ENCODE measurements at places on chromosomes 2 and 18.

DNA sequence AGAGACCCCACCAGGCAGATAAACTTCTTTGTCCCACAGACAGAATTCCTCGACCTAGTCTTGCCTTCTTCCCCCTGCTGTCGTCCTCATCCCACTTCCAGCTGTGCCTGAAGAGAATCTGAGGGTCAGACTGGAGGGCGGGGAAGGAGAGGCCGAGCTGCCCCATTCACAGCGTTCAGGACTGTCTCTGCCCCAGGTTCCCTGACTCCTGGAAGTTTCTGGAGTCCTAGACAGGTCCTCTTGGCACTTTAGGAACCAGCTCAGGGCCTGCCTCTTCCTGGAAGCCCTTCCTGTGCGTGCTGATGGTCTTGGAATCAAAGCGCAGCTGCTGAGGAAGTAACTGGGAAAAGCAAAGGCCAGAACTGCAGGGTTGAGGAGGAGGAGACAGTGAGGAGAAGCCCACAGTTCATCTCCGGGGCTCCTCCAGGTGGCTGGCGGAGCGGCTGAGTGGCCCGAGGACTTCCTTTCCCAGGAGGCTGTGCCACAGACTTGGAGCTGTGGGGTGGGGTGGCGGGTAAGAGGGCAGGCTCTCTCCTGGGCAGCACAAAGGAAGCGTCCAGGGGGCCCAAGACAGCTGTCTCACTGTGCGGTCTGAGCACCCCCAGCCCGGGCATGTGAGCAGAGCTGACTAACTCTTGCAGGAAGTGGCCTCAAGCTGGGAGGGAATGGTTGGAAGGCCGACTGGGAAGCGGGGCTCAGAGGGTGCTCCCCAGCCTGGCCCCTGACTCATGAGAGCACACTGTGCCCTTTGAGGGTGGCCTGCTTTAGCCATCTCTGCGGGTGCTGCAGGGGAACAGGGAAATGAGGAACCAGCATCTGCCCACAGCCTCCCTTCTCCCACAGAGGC, 39.5 kb downstream of the SDC1 start:
- no peak for DNase-seq

- no peak for DNase-seq
Measured at GRCh38 chr2:169082995-169083394, 13.6 kb downstream of the DHRS9 start.

- DNase-seq = no peak
Measured at GRCh38 chr18:28120828-28121515, 56.0 kb downstream of the CDH2 start.

GRCh38 chr2:48601349-48601748, 16.3 kb upstream of the GTF2A1L start:
- DNase-seq = no peak

GRCh38 chr18:74880706-74881278, 283.1 kb downstream of the ZNF407 start:
- DNase-seq = no peak

GRCh38 chr2:113854970-113855740, 34.7 kb upstream of the ACTR3 start:
- no peak for DNase-seq

GRCh38 chr2:172749388-172749787, 13.7 kb downstream of the RAPGEF4 start:
- no peak for DNase-seq

GRCh38 chr2:3639015-3639630, 18.9 kb upstream of the ALLC start:
- DNase-seq = no peak

DNA sequence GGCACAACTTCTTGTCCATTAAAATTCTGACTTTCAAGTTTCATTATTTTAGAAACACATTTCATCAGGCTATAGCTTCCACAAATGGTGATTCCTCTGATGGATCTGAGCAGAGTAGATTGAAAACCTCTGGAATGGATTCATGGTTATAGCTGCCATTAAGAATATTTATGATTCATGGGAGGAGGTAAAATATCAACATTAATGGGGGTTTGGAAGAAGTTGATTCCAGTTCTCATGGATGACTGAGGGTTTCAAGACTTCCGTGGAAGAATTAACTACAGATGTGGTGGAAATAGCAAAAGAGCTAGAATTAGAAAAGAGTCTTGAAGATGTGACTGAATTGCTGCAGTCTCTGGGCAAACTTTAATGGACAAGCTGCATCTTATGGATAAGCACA, 797.4 kb downstream of the SUCLG1 start:
- DNase-seq = no peak

DNA sequence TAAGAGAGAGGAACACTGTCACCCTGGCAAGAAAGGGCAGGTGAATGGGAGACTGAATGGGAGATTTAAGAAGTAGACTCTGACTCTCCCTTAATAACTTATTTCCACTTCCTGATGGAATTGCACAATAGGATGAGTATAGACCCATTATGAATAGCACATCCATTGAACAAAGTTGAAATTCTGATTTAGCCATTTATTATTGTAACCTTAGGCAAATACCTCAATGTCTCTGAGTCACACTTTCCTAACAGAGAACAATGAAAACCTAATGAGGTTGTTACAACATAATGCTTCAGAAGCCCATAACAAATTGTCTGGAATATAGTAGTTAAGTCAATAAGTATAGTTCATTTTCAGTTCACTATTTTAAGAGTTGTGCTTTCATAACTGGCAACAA, 78.9 kb downstream of the NRXN1 start:
- DNase-seq = peak; percentile 64

GRCh38 chr2:31937741-31938140, 73.1 kb downstream of the MEMO1 start:
- DNase-seq = no peak

GRCh38 chr2:152411154-152411553, 76.2 kb downstream of the FMNL2 start:
- no peak for DNase-seq

GRCh38 chr18:74351354-74351753, 35.7 kb downstream of the C18orf63 start:
- DNase-seq = no peak

DNA sequence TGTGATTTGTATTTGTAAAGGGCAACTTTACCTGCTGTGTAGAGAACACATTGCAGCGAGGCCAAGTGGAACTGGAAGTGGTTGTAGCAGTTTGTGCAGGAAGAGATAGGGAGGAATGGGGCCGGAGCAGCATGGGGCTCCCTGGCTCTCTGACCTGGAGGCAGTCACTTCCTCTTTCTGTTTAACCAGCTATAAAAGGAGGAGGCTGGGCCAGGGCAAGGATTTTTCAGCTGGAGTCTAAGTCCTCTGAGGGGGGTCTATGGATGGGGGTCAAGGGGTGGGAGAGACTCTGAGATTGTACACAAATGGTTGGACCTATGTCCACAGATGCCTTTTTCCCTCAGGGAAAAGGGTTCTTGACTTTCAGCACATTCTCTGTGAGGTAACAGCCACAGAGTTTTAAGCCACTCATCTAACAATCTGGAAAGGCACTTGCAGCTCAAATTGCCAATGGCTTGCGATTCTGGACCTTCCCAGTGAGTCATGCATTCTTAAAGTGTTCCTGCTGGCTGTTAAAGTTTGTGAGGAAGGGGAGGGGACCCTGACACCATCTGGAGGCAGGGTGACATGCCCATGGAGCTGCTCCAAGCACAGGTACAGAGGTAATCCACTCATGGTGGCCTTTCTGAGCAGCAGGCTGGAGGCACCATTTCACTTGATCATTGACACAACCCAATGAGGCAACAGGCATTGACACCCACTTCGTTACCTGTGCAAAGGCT, 347.0 kb downstream of the CYRIA start:
- no peak for DNase-seq

- DNase-seq = no peak
Measured at GRCh38 chr2:190979906-190980629, 33.9 kb downstream of the STAT1 start.

- DNase-seq = no peak
Measured at GRCh38 chr18:35284841-35285240, 5.2 kb downstream of the ZSCAN30 start.

DNA sequence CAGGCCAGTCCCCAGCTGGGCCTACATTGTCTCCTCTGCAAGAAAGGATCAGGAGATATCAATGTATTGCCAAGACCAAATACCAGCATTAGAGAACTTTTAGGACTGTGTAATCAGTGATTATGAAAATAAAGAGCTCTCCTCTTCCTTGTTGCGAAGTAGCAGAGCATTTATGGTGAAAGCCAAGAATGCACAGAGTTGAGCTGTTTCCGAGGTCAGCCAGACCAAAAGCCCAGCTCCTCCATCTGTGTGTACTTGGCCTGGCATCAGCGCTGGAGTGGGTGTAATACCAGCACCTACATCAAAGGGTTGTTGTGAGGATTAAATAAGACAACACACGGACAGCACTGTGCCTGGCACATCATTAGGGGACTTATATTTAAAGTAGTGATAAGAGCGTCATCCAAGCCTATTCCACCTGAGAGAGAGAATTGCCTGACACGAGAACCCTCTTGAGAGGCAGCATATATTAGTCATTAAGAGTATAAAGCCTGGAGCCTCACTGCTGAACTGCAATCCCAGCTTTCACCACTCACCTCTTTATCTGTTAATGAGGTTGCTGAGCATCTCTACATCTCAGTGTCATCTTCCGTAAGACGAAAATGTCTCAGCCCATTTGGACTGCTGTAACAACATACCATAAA, 7.4 kb upstream of the SLC16A14 start:
- no peak for DNase-seq

GRCh38 chr2:86646329-86646728, 22.7 kb upstream of the RNF103 start:
- DNase-seq = no peak

DNA sequence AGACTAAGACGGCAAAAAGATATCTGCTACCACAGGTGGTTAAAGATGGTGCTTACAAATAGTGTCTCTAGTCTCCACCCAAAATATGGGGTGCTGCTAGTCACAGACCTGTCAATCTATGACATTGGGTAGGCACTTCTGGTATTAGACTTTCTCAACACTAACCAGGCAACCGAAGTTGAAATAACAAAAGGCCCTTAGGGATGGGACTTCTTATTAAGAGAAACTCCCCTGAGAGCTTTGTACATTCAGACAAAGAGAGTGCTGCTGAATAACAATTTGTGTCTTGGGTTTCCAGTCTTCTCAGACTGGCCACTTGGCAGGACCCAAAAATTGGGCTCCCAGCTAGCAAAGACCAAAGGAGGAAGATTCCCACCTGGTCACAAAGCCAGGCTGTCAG, 310.0 kb downstream of the CNTNAP5 start:
- no peak for DNase-seq

DNA sequence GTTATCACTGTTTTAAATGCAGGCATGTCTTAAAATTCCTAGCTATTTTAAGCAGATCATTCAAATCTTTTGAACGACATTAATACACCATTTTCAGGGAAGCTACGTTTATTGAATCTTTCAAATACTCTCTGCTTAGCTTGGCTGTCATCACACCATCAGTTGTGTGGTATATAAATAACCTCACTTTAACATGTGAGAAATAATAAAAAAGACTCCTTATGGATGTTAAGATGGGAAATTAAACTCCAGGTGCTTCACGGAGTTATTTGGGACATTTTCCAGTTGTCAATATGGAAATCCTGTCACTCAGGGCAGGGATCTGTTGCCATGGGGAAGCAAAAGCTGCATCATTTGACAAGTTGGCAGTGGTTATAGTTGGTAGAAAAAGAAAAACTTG, 649.2 kb upstream of the CDH2 start:
- DNase-seq = no peak

GRCh38 chr18:6604573-6604941, 125.0 kb upstream of the ARHGAP28 start:
- no peak for DNase-seq

DNA sequence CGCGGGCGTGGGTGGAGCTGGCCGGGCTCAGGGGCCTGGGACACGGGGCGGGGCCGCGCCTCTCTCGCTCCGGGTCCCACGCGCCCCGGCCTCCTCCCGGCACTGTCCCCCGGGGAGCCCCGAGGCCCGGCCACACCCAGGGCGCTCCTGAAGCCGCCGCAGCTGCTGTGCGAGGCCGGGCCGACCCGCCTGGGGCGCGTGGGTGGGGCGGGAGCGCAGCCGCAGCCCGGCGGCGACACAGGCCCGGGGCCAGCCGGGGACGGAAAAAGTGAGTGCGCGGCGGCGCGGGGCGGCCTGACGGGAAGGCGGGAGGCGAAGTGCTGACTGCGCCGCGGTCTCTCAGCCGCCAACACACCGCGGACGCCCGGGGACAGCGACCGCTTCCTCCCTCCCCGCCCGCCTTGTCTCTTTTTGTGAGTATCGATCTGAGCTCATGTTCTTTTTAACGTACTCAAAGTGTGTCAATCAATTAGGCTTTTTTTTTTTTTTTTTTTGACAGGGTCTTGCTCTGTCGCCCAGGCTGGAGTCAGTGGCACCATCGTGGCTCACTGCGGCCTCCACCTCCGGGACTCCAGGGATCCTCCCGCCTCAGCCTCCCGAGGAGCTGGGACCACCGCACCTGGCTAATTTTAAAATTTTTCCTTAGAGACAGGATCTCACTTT, 14.5 kb downstream of the PDCD1 start:
- DNase-seq = no peak

- peak; percentile 88 for DNase-seq
Measured at GRCh38 chr2:213834331-213834730, 550.1 kb downstream of the SPAG16 start.

- no peak for DNase-seq
Measured at GRCh38 chr2:65388051-65388531, 44.3 kb downstream of the SPRED2 start.

GRCh38 chr2:86584151-86584913, 21.1 kb upstream of the CHMP3 start:
- no peak for DNase-seq

- DNase-seq = no peak
Measured at GRCh38 chr2:63642946-63643345, 54.2 kb downstream of the MDH1 start.

DNA sequence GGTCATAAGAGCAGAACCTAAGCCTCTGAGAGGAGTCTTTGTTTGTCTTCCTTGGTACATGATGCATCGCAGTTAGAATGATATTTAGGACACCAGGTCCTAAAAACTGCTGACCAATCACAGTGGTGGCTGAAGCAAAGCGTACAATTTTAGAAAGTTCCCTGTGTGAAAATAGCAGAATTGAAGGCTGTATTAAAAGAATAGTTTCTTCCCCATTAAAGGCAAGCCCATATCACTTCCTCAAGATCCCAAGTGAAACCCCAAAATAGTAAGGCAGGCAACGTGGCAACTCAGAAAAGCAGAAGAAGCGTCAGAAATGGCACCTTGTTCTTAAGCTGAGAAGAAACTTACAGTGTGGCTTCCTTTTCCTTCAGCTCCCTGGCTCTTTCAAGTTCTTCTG, 154.8 kb upstream of the PGAP1 start:
- no peak for DNase-seq

GRCh38 chr2:1746174-1747064, 2.1 kb upstream of the PXDN start:
- DNase-seq = no peak

GRCh38 chr2:42076357-42077225, 28.8 kb downstream of the PKDCC start:
- DNase-seq = no peak

DNA sequence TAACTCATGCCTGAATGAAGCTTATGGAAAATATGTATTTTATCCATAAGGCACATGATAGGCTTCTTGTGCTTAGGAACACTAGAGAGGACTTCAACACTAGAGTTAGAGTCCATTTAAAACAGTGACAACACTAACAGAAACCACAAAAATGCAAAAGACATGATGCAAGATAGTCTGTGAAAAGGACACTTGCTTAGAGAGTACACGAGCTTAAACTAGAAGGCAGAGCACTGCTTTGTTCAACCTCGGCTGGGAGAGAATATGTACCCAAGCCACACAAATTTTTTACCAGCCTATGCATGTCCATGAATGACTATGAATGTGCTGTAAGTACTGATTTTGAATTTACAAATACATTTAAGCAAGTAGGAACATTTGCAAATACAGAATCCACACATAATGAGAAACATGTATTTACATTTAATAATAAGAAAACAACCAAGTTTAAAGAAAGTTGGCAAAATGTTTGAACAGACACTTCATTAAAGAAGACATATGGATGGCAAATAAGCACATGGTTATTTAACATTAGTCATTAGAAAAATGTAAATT, 130.6 kb downstream of the SPOPL start:
- no peak for DNase-seq
